Mammary microvascular endothelial cell (primary cell): ENCODE measurements at places on chromosomes 4 and X. TPM values are rescaled to one million over a fixed set of nuclear protein-coding genes. Genes with fewer than 3 reads are reported as not detected.

Gene SERTM2
- not detected in 2 replicates for total RNA-seq

Gene USP51
- 0.79 and 1.00 TPM in 2 replicates for total RNA-seq

Gene SPANXB1
- total RNA-seq: not detected in 2 replicates

Gene PDE5A
- total RNA-seq: 0.98 and 1.1 TPM in 2 replicates

Gene SFRP2
- total RNA-seq: 0.05 TPM in 1 of 2 replicates, not detected in the other

Gene ZMYM3
- total RNA-seq: 15.3 and 15.6 TPM in 2 replicates

Gene ANOS1
- 0.53 and 0.98 TPM in 2 replicates for total RNA-seq

Gene HEPH
- total RNA-seq: 0.20 and 1.5 TPM in 2 replicates

Gene PAGE3
- total RNA-seq: not detected in 2 replicates

Gene PPP2R2C
- not detected in 2 replicates for total RNA-seq

Gene PAGE5
- total RNA-seq: not detected in 2 replicates

Gene GABRG1
- total RNA-seq: not detected in 2 replicates

Gene EPGN
- not detected in 2 replicates for total RNA-seq

Gene SERPINA7
- not detected in 2 replicates for total RNA-seq

Gene LDOC1
- 15.4 and 18.5 TPM in 2 replicates for total RNA-seq

Gene FRMD7
- not detected in 2 replicates for total RNA-seq

Gene NAA11
- not detected in 2 replicates for total RNA-seq

Gene ASB12
- total RNA-seq: not detected in 2 replicates

Gene COQ2
- total RNA-seq: 21.7 and 28.7 TPM in 2 replicates

Gene PNMA5
- total RNA-seq: not detected in 2 replicates

Gene PAGE2B
- total RNA-seq: not detected in 2 replicates

Gene RNF113A
- total RNA-seq: 13.8 and 14.9 TPM in 2 replicates

Gene NR0B1
- total RNA-seq: not detected in 2 replicates

Gene NOCT
- total RNA-seq: 17.2 and 17.7 TPM in 2 replicates

Gene SUPT20HL1
- total RNA-seq: not detected in 2 replicates

Gene LDB2
- 39.4 and 46.4 TPM in 2 replicates for total RNA-seq

Gene PDCL2
- total RNA-seq: not detected in 2 replicates
